Muscle of leg (tissue), 16 donors: ENCODE measurements at places on chromosomes 2 and 18.

DNA sequence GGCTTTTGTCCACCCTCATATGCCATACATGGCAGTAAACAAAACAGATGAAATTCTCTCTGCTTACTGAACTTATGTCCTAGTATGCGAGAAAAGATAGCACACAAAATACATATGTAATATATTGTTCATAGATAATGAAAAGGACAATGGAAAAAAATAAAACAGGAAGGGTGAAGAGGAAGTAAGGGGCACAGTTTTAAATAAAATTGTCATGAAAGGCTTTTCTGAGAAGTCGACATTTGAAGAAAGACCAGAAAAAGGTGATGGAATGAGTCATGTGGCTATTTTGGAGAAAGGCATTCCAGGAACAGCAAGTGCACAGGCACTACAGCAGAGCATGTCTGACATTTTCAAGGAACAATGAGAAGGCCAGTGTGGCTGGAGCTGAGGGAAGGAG lies 56.4 kb downstream of the KCNH7 start:
- DNase-seq, result no peak

- no peak for DNase-seq
Observed at GRCh38 chr2:59713577-59713976, 839.9 kb downstream of the BCL11A start.

- DNase-seq, result no peak
Observed at GRCh38 chr2:241185961-241186360, 2.5 kb upstream of the ANO7 start.

DNA sequence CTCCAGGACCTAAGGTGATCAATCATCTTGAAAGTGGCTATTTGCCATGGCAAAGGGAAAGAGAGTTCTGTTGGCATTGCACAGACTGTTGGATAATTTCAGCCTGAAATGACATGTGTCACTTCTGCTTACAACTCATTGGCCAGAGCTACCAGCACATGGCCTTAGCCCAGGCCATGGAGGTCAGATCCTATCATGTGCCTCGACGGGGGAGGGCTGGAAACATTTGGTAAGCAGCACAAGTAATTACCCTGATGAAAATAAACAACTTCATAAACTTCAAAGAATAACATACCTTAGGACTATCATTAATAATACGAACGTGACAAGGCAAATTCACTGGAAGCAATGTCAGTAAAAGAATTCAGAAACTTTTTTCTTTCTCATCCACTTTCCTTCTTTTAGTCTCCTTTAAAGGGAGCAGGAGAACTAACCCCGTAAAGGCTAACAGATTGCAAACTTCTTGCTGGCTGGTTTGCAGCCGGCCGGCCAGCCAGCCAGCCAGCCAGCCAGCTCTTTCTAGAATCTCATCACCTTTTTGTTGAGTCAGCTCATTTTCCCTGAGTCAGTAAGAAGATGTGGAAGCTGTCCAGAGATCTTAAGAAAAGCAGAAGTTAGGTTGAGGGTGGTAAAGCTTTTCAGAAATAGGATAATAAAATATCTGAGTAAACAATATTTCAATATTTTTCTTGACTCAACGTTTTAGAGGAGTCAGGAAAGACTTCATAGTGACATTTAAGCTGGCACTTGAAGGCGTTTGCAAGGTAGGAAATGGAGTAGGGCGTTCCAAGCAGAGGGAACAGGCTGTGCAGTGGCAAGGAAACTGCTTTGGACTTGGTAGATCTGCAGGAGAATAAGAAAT lies 31.9 kb downstream of the CNRIP1 start:
- DNase-seq, result peak; percentile 87

GRCh38 chr2:55871637-55872036 lies 51.9 kb downstream of the EFEMP1 start:
- peak; percentile 70 for DNase-seq

DNA sequence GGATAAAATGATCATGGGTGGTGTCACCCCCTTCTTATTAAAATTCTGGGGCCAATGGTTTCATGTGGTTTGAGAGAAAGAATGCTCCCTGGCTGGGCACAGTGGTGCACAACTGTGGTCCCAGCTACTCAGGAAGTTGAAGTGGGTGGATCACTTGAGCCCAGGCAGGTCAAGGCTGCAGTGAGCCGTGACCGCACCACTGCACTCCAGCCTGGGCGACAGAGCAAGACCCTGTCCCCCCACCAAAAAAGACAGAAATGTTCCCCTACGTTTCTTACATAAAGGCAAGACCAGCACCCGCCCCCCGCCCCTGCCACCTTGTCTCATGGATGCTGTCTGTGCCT lies 53.0 kb upstream of the ID2 start:
- no peak for DNase-seq

- no peak for DNase-seq
Observed at GRCh38 chr2:207126724-207127308, 38.9 kb downstream of the KLF7 start.

- no peak for DNase-seq
Observed at GRCh38 chr2:72996117-72996502, 75.4 kb downstream of the SFXN5 start.

- DNase-seq, result no peak
Observed at GRCh38 chr2:85773692-85774091, 19.9 kb downstream of the ATOH8 start.

DNA sequence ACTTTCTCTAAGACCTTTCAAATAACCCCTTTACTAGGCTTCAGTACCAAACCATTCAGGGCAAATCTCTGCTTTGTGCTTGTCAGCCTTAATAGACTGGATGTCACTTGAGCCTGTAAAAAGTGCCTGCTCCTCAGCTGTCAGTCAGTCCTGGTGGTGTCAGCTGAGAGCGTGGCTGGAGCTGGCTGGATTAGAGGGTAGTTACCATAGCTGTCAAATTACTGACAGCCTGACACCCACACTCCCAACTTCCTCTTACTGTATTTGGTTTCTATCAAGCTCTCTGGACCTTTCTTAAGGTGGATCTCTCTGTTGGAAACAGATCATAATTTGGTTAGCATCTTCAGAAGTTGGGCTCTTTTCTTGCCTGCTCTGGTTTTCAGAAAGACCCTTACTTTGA lies 371.4 kb upstream of the ATP5MC3 start:
- peak; percentile 47 for DNase-seq

- DNase-seq, result no peak
Observed at GRCh38 chr2:115036818-115037217, 594.4 kb downstream of the DPP10 start.

- DNase-seq, result no peak
Observed at GRCh38 chr2:203675086-203675485, 31.4 kb upstream of the CD28 start.

DNA sequence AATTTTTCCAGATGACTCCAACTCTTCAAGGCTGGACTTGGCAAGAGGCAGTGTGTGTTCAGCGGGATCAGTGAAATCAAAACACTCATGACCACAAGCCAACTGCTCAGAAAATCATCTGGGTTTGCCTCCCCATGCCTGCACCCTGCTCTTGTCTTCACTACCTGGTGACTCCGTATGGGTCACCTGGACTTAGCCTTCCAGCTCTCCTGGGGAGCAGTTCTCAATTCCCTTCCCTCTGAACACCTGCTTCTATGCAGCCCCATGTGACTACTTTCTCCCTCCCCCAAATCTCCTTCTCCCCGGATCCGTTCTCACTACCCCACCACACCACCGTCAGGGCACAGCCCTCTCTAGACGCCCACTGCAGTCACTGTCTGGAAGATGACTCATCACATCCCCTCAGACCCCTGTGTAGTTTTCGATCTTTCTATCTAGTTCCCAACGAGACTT lies 130.2 kb upstream of the ID2 start:
- no peak for DNase-seq

- peak; percentile 53 for DNase-seq
Observed at GRCh38 chr2:218217360-218218267, 625 bp downstream of the ARPC2 start.

DNA sequence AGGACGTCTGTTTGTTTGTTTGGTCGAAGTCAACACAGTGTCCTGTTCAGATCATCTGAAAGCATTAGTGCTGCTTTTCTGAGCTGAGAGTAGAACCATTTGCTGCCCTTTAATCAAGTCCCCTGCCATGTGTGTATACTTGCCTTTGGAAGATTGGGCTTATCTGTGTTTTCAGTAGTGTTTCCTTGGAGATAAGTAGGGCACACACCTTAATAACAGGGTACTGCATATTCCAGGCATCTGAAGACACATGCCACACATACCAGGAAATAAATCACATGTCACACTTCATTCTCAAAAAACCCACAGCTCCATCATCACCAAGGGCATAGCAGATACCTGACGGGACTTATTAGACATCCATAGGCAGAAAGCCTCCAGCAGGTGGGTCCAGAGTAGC lies 157.4 kb downstream of the SOX11 start:
- no peak for DNase-seq

- no peak for DNase-seq
Observed at GRCh38 chr2:230784795-230785194, 72.2 kb downstream of the CAB39 start.

DNA sequence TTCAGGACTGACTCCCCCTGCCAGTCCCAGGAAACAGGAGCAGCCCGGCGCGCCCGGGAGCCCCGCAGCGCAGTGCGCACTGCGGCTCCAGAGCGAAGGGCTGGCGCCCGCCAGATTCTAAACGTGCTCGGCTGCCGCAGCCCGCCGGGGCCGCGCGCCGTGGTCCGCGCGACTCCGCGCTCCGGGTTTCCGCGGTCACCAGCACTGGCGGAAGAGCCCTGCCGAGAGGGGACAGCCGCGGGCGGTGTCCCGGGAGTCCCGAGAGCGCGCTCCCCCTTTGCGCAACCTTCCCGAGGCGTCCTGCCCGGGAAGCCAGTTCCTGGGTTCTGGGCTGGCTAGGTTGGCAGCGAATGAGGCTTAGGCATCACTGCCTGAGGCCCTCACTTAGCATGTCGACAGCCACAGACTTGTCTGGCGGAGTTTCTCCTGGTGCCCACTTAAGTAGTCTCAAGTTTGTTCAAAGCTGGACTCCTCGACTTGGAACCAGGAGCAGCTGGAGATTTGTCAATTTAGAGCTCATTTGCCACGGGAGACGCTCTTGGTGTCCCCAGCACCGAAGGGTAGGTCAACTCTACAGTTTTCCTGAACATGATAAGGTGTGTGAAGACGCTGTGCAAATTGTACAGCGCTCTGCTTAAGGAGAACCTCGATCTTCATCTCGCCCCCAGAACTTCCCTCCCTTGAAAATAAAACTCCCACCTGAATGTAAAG lies 1.5 kb upstream of the VSNL1 start:
- DNase-seq, result peak; percentile 86

- peak; percentile 93 for DNase-seq
Observed at GRCh38 chr18:6741232-6741663, 11.7 kb downstream of the ARHGAP28 start.

- DNase-seq, result no peak
Observed at GRCh38 chr18:50947899-50948298, 19.9 kb upstream of the ELAC1 start.

GRCh38 chr18:72986103-72986502 lies 118.3 kb upstream of the NETO1 start:
- DNase-seq, result no peak

DNA sequence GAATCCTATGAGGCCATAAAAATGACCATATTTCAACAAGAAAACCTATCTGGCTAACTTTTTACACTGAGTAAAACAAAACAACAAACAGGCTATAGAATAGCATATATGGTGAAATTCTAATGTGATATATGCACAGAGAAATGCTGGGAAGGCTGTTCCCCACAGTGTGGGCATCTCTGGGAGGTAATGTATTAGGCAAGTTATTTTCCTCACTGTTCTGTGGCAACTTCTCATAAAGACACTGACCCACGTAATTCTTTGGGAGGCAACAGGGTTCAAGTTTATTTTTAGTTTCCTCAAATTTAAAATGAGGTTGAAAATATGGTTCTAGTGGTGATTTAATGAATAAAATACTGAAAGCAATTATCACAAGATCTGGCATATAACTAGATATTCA lies 46.7 kb downstream of the RNU4ATAC start:
- no peak for DNase-seq

DNA sequence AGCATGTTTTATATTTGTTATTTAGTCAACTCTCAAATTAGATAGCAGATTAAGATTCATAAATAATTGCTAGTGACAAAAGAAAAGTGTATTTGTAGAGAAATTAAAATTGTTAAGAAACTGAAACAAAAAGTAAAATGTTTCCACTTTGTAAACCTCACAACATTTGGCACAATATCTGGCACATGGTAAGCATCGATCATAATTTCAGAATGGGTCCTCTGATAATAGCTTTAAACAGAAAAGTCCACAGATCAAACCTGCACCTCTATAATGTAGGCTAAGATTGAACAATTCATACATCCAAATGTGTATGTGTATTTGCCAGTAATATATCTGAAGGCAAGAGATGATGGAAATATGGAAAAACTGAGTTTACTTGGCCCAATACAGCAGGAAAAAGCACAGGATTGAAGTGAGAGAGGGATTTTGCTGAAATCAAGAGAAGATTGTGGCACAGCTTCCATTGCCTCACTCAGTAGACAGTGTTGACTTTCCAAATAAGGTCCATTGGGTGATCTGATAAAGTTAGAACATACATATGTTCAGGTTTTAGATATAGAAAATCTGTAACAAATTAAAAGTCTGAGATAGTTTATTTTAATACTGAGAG lies 39.4 kb downstream of the COBLL1 start:
- peak; percentile 92 for DNase-seq

DNA sequence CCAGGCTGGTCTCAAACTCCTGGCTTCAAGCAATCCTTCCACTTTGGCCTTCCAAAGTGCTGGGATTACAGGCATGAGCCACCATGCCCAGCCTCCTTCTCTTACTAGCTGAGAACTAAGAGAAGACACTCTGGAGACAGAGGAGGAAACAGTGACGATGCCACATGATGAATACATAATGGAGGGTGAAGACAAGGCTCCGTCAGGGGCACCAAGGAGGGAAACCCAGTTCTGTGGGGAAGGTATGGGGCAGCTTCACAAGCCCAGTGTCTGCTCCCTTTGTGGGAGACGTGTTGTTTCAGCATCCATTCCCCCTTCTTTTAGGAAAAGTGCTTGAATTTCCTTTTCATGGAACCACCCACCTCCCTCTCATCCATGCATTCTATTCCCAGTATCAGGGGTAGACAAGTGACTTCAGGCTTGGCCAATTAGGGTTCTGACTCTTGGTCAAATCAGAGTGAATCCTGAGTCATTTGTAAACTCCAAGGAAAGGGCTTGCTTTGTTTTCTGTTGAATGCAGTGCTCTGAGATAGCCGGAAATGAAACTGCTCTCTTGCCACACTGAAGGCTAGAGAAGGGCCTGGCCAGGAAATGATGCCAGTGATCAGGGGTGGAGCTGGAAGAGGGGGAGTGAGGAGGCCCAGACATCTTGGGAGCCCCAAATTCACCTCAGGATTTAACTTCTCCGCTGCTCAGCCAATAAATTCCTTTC lies 23.7 kb downstream of the TMEM127 start:
- DNase-seq, result peak; percentile 73

- DNase-seq, result no peak
Observed at GRCh38 chr2:75100011-75100800, 99.1 kb downstream of the TACR1 start.

- DNase-seq, result no peak
Observed at GRCh38 chr2:102155703-102156515, 13.4 kb downstream of the IL1R1 start.
